ENCODE measurements at places on chromosomes 7 and 10. TPM values are rescaled to one million over a fixed set of nuclear protein-coding genes. Genes with fewer than 3 reads are reported as not detected.

- DNase-seq, result no peak
Observed at GRCh38 chr10:21670391-21670790, 136.4 kb downstream of the MLLT10 start.

The TMEM196 gene
- total RNA-seq, result not detected

The ALOX5 gene
- total RNA-seq, result 0.26 TPM

DNA sequence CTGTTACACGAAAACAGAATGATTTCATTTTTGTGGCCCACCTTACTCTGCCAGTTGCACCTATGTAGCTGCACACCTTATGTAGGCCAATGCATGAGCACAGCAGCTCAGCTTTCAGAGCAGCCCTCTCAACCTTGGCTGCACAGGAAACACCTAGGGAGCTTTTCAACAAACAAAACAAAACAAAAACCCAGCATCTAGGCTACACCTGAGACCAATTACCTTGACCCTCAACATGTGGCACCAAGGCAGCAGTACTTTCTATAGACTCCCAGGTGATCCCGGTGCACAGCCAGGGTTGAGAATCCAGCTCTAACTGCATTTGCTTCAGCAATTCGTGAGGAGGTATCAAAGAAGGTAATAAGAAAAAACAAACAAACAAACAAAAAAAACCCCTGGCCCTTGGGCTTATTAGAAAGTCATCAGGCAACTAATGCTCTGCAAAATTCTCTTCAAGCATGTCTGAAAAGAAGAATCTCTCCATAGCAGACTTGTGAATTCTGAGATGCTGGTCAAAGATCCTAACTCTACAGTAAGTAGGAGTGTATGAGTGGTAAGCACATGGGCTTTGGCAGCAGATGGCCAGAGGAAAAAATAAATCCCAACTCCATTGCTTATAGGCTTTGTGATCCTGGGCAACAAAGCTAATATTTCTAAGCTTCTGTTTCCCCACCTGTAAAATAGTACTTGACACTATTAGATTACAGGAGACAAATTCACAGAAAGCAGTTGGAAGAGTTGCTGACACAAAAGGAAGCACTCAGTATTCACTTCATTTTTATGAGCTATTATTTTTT lies 113.4 kb upstream of the NOBOX start:
- no peak for DNase-seq

DNA sequence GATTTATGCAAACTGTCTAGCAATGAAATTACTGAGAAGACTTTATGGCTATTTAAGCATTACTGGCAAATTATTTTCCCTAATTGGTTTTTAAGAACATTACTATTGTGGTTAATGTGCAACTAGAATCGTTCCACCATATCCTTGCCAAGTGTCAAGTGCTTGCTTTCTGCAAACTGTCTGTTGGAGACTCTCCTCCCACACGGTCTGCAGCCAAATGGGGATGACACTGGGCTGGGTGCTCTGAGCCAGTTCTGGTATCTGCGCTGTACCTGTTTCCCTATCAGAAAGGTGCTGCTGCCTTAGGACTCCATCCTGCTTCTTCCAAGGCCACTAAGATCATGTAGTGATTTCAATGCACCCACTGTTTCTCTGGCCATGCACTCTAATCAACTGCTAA lies 110.4 kb downstream of the RAMP3 start:
- no peak for DNase-seq

DNA sequence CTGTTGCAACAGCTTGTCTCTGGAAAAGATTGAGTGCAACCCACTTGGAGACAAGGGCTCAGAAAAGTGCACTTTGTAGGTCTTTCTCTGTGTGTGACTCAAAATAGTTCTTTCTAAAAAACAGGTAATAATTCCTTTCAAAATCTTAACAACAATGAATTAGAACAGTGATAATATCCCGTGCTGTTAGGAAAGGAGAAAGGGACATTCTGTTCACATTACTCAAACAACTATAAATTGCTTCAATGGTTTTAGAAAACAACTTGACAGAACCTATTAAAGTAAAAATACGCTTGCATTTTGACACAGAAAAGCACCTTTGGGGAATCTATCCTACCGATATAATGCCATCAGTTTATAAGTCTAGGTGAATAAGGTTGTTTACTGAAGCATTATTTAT lies 468.1 kb upstream of the DPP6 start:
- DNase-seq, result no peak

DNA sequence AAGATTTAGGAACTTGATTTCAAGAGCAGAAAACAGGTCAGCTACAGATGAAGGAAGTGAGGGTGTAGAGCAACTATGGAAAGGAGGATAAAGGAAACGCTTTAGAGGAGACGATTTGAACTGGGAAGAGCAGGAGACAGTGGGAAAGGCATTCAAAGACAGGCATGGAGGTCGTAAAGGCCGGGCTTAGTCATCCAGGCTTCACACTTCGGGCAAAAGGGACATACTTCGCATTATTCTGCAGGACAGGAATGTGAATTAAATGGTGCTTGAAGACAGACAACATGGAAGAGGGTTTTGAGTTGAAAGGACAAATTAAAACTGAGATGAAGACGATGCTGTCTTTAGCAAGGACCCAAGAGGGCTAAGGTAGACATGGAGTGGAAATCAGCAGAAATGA lies 8.1 kb downstream of the FAM171A1 start:
- no peak for DNase-seq

DNA sequence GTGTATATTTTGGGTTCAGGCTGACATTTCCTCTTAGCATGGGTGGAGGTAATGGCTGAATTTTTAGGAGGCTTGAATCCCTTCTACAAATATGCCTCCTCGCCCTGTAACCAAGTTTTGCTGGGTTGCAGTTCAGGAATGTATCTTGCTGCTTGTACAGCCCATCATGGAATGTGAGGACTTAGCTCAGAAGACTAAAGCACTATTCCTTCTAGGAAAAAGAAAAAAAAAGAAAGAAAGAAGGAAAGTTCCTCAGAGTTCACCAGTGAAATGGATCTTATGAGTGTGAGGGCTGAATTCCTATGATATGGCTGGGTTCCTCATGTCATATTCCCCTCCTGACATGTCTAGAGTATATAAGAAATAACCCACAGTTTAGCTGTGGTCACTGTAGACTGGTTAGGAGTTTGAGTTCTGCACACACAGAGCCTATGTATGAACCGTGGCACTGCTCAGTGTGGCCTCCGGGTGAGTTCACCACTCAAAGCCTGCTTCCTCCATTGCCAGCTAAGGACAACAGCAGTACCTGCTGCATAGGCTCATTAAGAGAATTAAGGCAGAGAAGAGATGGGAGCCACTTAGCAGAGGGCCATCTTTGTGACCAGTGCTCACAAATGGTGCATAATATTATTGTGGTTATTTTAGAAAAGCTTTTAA lies 114.0 kb downstream of the TACC2 start:
- DNase-seq, result no peak

DNA sequence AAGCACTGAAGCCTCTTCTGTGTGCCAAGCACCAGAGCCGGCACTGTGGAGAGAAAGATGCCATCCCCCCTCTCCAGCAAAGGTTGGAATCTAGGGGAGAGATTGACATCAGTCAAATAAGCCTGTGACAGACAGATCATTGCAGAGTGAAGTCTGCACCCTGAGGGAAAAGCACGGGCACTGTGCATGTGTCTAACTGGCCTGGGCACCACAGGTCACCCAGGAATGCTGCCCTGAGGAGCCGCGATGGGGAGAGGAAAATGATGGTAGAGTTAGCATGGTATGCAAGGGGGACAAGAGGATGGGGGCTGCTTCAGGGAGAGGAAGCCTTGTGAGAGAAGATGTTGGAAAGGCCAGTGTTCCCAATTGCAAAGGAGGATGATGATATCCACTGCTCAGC lies 261.0 kb downstream of the GRID1 start:
- no peak for DNase-seq

The INSIG1 gene
- 100 TPM for total RNA-seq

- no peak for DNase-seq
Observed at GRCh38 chr10:45294681-45295080, 20.7 kb downstream of the OR13A1 start.

The AKR1C8 gene
- total RNA-seq, result not detected

GRCh38 chr10:116715341-116715740 lies 27.0 kb downstream of the HSPA12A start:
- DNase-seq, result no peak

- DNase-seq, result peak; percentile 65
Observed at GRCh38 chr7:70788276-70788675, 343.7 kb upstream of the GALNT17 start.

The PRSS1 gene
- not detected for total RNA-seq

- DNase-seq, result no peak
Observed at GRCh38 chr7:131057015-131057793, 270.5 kb upstream of the MKLN1 start.

The NUTM2B gene
- 0.30 TPM for total RNA-seq

The HOXA7 gene
- not detected for total RNA-seq

- no peak for DNase-seq
Observed at GRCh38 chr7:20121404-20121803, 95.8 kb downstream of the MACC1 start.

DNA sequence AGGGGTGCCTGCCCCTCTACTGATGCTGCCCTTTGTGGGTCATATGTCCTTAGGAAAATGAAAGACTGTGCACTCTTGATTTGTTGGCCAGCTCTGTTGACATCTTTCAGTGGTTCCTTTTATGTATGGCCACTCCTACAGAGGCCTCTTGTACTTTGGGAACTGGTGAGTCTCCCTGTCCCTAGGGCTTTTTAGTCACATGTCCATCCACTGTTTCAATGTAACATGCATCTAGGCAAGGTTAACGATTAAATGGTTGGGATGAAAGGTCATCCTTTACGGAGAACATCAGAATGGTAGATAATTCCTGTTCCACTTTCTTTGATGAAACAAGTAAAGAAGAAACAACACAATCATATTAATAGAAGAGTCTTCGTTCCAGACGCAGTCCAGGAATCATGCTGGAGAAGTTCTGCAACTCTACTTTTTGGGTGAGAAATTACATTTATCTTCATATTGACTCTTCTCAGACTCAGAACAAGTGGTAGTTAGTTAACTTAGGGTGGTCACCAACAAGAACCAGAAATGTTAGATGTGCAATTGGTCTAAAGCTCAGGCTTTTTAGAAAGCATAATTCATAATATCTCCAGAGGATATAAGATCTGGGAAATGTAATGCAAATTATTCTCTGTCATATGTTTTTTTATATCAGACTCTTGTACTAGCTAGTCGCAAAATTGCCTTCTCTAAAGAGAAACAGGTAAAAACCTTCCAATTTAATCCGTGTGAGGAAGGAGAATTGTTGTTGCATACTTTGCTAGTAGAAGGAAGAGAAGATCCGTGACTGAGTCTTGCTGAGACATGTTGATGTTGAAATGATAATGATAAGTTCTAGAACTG lies at the start of gene ABCC2:
ABCC2 (plus strand) TSS at position 194 of the 840 bp plus-strand sequence; CDS start at position 399, 205 bp downstream.
- no peak for DNase-seq

DNA sequence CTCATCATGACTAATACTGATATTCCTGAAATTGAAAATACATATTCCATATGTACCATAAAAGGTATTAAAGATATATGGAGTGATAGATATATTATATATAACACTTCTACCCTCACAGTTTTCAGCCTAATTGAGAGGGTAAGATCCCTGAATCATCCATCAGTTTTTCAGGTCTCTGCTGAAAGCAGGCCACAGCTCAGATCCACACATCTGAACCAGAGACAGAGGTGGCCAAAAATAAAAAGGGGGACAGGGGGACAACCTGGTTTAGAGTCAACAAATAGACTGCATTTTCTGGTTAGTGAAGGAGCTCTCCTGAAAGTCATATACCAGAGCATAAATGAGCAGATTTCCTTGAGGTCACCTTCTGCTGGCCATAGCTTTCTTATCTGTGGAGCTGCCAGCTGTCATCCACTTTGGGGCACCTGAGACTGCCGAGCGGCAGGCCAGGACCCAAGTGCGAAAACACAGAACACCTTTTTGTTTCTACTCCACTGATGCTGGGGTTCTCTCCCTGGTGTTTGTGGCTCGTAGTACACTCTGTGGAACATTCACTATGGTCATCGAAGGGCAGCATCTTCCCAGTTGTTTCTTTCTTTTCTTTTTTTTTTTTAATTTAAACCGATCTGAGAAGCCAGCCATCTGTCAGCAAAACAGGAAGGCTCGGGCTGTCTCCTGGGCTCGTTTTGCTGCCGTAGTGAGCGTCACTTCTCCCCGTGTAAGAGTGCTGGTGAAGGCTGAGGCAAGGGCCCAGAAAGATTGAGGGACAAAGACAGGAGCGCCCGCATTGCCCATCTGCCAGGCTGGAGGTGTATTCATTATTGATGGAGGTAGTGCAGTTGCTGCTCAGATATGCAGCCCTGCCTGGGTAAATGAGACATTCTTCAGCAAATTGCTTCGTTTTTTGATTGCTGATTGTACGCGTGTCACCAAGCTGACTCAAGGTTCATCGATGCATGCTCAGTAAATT lies 13.5 kb downstream of the IKZF1 start:
- peak; percentile 57 for DNase-seq

GRCh38 chr10:72058989-72059842 lies 29.1 kb downstream of the SPOCK2 start:
- DNase-seq, result peak; percentile 65

DNA sequence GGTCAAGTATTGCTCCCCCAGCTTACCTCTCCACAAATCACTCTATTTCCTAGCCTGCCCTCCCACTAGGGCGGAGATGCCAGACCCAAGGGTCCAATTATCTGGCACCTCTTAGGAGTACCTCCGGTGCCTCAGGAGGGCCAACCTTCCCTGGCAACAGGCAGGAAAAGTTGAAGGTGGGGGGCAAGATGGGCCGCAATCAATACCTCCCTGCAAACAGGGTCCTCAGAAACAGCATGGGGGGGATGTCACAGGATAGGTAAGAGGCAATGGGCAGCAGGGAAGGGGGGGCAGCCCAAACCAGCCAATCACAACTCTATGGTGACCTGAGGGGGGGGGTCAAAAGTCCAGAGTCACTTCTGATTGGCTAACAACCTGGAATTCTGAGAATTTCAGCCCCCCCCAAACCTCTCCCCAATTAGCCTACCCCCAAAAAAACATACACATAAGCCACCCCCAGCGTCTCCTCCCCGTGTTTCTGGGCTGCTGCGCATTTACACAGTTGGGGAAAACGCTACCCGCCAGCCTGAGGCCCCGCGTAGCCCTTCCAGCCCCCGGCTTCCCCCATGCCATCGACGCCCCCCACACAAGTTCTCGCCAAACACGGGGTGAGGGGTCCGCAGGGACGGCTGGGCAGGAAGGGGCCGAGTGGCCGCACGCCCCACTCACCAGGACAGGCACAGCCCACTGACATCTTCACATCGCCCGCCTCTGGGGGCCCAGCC lies 589 bp downstream of the LDB1 start:
- peak; percentile 74 for DNase-seq

- DNase-seq, result no peak
Observed at GRCh38 chr10:1382711-1383110, 326.5 kb downstream of the WDR37 start.

DNA sequence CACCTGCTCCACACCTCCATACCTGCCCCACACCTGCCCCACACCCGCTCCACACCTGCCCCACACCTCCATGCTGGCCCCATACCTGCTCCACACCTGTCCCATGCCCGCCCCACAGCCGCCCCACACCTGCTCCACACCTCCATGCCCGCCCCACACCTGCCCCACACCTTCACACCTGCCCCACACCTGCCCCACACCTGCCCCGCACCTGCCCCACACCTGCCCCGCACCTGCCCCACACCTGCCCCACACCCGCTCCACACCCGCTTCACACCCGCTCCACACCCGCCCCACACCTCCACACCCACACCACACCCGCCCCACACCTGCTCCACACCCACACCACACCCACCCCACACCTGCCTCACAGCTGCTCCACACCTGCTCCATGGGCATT lies 53.0 kb downstream of the PARP12 start:
- DNase-seq, result no peak

The CYP3A7 gene
- total RNA-seq, result not detected
